Stomach (tissue), 19 donors: ENCODE measurements at places on chromosomes 3 and 15. TPM values are rescaled to one million over a fixed set of nuclear protein-coding genes. Genes with fewer than 3 reads are reported as not detected.
A peak's percentile ranks its signal among the peaks of the same experiment; 100 is the strongest.

FANCD2OS gene
- not detected for polyA plus RNA-seq

EXD1 gene
- not detected for polyA plus RNA-seq

SLC22A13 gene
- 0.05 TPM for polyA plus RNA-seq

KIF15 gene
- polyA plus RNA-seq: 2.7 TPM

- DNase-seq: peak; percentile 87
Observed at GRCh38 chr15:71800835-71801745, 9.3 kb upstream of the NR2E3 start.

DNA sequence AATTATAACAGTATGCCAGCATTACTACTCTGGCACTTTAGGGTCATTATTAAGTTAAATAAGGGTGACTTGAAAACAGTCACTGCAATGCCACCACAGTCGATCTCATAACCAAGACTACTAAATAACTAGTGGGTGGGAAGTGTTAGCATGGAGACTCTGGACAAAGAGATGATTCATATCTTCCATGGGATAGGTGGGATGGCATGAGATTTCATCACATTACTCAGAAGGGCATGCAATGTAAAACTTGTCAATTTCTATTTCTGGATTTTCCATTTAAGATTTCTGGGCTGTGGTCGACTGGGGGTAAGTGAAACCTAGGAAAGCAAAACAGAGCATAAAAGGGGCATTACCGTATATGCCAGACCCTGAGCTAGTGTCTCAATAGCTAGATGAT is 538.9 kb upstream of the GRM7 start:
- no peak for DNase-seq

DNA sequence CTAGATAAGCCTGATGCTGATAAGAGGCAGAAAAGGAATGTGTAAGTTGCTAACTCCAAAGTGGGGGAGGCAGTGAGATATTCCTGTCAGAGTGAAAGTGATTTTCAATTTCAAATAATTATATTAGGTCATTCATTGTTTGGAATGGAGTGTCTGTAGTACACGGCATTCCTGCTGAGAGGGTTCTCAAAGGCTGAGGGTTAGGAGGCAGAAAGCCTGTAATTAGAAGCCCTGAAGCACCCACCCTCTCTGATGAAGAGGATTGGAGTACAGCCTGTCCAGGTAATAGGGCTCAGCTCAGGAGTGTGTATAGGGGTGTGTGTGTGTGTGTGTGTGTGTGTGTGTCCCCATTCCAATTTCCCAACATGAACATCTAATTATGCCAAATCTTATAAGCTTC is 486.8 kb downstream of the MAGI1 start:
- DNase-seq: no peak
